ENCODE measurements at places on chromosomes 11 and 22.
A peak's percentile ranks its signal among the peaks of the same experiment; 100 is the strongest.

DNA sequence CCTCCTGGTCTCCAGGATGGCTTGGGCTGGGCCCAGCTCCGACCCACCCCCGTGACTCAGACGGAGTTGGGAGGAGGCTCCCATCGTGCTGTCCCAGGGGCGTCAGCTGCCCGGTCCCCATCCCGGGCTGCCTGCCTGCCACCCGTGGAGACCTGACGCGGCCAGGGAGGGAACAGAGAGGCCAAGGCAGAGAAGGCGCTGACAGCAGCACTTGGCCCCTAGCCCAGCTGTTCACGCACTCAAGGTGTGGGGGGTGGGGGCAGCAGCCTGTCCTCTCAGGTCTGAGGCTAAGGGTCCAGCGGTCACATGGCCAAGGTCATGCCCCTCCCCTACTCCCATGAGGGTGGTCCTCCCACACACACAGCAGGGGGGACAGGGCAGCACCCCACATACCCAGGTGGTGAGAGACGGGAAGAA, 48.6 kb downstream of the ELFN2 start:
- DNase-seq, result no peak

DNA sequence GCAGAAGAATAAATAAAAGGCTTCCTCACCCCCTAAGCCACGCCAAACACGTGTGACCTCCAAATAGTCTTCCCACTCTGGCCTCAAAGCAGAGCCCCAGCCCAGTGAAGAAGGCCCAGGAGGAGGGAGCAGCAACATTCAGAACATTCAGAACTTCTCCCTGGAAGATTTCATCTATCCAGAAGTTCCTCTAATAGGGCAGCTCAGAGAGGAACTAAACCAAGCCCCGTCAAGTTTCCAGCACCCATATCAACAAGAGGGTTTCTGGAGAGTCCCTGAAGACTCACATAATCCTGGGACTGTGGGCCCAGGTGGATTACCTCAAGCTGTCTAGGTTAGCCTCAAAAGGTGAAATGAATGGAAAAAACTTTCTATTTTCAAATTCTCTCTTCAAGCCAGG, 39.4 kb downstream of the PC start:
- DNase-seq, result no peak

DNA sequence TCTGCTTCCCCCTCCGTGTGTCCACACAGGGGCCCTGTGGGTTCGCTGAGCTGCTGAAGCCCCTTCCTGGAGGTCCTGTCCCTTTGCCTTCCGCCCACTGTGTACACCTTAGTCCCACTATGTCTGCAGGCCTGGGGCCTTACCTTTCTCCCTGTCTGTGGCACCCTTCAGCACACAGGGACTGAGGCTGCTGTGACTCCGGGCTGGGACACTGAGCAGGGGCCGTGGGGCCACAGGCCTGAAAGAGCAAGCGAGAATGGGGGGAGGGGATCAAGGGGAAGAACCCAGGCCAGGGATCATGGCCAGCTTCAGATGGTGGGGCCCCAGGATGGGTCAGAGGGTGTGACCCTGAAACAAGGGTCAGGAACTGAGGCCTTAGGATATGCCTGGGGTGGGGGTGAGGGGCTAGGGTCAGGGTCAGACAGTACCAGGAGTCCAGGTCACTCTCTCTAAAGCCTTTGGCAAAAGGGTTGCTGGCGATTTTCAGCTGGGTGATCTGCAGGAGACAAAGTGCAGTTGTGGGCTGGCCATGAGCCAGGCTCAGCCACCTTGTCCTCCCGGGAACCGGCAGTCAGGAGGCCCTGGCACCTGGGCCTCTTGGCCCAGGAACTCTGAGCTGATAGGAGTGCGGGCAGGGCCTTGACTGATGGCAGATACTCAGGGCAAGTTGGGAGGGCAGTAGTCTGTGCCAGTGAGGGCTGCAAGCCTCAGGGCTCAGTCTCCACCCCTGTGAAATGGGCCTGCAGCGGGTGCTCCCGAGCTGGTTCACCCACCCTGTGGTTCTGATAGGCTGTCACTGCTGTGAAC, 2.6 kb upstream of the NUDT8 start:
- no peak for DNase-seq

- DNase-seq, result no peak
Measured at GRCh38 chr11:35723913-35724312, 61.3 kb downstream of the TRIM44 start.

GRCh38 chr11:61587951-61588727, 7.3 kb upstream of the SYT7 start:
- DNase-seq, result peak; percentile 52

- no peak for DNase-seq
Measured at GRCh38 chr11:134578807-134579723, 167.0 kb upstream of the B3GAT1 start.

GRCh38 chr11:11569936-11570491, 51.8 kb downstream of the GALNT18 start:
- DNase-seq, result no peak

DNA sequence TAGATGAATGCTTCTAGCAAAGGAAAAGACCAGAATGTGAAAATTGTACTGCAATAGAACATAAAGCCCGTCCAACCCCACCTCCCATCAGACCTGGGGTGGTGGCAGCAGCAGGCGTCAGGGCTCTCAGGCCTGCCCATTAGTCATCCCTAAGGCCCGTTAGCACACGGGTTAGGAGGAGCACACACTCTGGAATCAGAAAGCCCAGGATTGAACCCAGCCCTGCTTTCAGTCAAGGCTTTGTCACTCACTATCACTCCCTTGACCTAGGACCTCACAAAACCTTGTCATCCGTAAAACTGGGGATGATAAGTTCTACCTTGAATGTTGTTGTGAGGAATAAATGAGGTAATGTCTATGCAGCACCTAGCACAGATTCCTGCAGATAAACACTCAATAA, 26.9 kb downstream of the MICAL3 start:
- no peak for DNase-seq

DNA sequence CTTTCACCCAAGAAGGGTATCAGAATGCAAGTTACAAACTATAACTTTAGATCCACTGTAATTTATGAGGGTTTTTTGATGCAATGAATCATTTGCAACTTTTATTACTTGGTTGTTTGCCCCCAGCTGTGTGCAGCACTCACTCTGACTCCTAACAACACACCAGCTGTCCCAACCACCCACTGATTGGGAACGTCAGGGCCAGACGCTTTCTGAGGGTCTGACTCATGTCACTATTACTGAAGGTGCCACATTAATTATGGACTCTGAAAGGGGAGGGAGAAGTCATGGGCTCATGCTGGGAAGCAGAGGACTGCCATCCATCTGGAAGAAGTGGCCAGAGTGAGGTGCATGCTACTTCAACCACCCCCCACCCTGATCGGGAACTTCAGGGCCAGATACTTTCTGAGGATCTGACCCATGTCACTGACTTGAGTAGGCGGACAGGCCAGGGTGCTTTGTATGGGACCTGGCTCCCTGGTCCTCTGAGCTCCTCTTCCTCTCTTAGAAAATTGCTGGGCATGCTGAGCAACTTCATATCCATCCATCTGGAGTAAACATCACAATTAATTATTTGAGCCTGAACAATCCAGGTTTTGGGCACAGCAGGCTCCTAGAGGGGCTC, 44.9 kb upstream of the DRD2 start:
- no peak for DNase-seq

- DNase-seq, result no peak
Measured at GRCh38 chr11:15918212-15918611, 438.1 kb downstream of the SOX6 start.

GRCh38 chr11:128809128-128809527, 58.0 kb downstream of the KCNJ1 start:
- no peak for DNase-seq

DNA sequence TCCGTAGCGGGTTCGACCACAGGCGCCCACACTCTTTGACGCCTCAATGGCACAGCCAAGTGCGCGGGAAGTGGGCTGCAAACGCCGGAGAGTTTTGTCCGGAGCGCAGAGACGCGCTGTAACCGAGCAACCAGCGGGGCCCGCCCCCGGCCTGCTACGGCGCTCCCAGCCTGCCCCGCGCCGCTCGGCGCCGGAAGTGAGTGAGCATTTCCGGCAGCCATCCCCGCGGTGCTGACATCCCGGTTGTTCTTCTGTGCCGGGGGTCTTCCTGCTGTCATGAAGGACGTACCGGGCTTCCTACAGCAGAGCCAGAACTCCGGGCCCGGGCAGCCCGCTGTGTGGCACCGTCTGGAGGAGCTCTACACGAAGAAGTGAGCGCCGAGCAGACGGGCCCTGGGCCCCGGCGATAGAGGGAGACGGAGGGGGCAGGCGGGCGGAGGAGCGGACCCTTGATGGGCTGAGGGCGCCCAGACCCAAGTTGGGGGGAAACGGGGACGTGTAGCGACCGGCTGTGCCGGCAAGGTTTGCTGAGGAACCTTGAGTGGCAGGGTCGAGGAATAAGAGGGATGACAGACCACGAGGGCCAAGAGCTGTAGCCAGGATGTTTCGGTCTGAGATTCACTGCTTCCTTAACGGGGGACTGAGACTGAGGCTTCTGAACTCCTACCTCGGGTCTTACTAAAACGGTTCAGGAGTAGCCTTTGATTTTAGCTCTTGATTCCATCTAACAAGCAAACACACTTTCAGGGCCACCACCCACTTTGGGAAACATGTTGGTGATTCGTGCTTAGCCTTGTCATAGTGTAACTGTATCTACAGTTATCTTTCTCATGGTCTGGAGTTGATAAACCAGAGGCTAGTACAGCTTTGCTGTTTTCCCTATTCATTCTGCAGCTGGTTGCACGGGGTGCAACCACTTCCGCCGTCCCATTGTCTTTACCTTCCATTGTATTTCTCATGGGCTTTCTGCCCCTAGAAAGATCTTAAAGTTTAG, at the start of gene PSMD13:
Gene PSMD13, plus strand, starts transcription at position 203 of the 994 bp plus-strand sequence. Its CDS starts 74 bp downstream, at position 277.
- DNase-seq, result peak; percentile 77

- no peak for DNase-seq
Measured at GRCh38 chr11:128299132-128299726, 288.1 kb downstream of the ETS1 start.

GRCh38 chr11:57426439-57426928, 437 bp downstream of the SLC43A3 start:
- no peak for DNase-seq

GRCh38 chr11:39205236-39205995, 2254.0 kb downstream of the LRRC4C start:
- no peak for DNase-seq

GRCh38 chr22:39026509-39027150, 5.7 kb downstream of the APOBEC3D start:
- no peak for DNase-seq

- no peak for DNase-seq
Measured at GRCh38 chr22:32411402-32411801, 645 bp downstream of the RTCB start.

DNA sequence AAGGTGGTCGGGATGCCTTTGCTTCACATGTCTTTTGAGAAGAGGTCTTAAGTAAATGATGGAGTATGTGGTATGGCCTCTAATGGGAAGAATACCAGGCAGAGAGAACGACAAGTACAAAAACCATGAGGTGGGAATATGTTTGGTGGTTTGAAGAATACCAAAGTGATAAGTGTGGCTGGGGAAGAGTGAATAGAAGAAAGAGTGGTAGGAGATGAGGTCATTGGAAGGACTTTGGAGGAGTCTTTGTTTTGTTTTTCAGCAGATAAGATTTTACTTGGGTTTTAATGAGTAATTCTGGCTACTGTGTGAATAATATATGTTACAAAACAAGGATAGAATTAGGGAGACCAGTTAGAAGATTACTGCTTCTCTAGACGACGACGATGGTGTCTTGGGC, 515.4 kb downstream of the RAB38 start:
- DNase-seq, result no peak

DNA sequence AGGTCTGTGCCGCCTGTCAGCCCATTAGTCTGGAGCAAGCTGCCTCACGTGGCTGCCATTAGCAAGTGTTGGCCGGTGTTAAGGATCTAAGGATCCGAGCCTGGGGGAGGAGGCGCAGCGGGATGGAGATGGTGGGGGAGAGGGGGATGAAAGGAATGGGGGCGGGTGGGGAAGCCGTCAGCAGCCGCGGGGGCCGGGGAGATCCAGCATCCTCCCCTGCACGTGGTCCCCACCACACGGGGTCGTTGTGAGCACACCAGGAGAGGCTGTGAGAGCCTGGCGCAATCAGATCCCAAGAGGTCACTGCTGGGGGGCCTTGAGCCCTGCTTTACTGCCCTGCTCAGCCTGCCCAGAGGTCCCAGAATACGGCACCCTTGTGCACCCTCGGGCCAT, 7.3 kb downstream of the CABP7 start:
- DNase-seq, result no peak

- no peak for DNase-seq
Measured at GRCh38 chr11:17683377-17684161, 35.8 kb upstream of the MYOD1 start.

- DNase-seq, result peak; percentile 82
Measured at GRCh38 chr22:21867528-21868266, at the start of gene MAPK1. Gene MAPK1 (minus strand): TSS chr22:21867645. CDS start chr22:21867440, 205 bp downstream.

DNA sequence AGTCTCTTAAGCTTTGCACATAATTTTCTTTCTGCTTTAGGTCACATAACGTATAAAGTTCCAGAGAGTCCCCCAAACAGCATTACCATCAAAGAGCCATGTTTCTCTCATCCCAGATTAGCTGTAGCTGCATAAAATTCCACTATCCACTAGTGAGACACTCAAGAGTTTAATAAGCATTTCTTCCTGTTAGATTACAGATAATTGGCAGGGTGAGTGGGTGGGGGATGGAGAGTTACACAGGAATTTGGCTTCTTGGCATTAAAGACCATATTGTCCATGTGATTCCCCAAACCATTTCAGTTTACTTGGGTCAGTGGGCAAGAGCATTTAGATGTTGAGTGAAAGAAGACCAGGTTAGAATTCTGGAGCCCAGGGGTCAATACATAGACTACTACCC, 82.3 kb downstream of the FDX1 start:
- no peak for DNase-seq

- DNase-seq, result no peak
Measured at GRCh38 chr22:46916886-46917770, 154.7 kb downstream of the TBC1D22A start.

DNA sequence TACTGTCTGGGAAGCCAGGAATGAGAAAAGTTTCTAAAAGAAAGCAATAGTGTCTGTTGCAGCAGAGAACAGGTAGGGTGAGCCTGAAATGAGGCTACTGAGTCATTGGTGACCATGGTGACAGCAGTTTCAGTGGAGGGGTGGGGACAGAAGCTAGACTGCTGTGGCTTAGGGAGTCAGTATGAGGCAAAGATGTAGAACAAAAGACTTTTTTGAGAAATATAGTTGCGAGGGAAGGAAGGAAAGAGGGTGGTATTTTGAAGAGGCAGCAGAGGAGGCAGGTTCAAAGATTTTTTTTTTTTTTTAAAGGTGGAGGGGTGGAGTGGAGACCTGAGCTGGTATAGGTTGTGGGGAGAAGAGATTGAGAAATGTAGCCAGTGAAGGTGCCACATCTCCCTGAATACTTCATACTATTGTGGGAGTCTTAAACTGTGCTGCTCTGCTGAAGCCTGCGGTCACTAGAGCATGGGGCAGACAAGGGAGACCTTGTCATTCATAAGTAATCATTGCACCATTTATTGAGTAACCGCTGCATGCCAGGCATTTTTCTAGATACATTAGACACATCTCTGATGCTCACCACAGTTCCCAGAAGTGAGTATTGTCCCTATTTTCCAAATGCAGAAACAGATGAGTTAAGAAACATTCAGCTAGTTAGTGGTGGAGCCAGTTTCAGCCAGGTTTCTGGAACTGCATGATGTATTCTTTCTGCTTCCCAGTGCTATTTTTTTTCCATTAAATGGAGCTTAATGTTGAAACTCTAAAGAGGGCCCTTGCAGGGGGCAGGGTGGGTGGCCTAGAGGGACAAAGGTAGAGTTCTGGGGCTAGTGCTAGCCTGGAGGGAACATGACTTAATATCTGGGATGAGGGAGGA, 49.9 kb downstream of the STIM1 start:
- DNase-seq, result peak; percentile 10

- peak; percentile 84 for DNase-seq
Measured at GRCh38 chr11:61695917-61696316, 15.7 kb downstream of the DAGLA start.

GRCh38 chr11:117520201-117520600, 192.5 kb downstream of the CEP164 start:
- no peak for DNase-seq

- DNase-seq, result no peak
Measured at GRCh38 chr11:3161309-3161708, 3.8 kb downstream of the OSBPL5 start.
